ENCODE measurements at places on chromosomes 3 and 15.

GRCh38 chr3:67650084-67650483 lies 4.3 kb downstream of the SUCLG2 start:
- no peak for DNase-seq

GRCh38 chr3:124402791-124403190 lies 327.5 kb upstream of the UMPS start:
- DNase-seq = no peak

- DNase-seq = no peak
Observed at GRCh38 chr15:41918506-41919126, 24.8 kb upstream of the SPTBN5 start.

DNA sequence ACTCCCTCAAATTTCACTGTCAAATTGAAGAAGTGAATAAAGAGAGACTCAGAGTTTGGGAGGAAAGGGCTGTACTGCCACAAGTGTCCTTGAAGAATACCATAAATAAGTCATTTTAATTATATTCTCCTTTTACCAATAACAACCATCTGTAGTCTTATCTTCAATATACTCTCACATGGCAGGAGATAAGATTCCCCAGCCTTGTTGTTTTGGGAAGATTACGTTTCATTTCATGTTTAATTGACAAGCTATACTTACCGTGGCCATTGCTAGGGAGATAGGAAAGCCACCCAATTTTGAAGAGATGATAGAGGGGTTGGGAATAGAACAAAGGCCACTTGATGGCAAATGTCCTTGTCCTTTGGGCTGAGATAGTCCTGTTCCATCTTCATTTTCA lies 2.3 kb downstream of the MINDY4B start:
- no peak for DNase-seq

- DNase-seq = no peak
Observed at GRCh38 chr15:28943611-28944230, 57.9 kb downstream of the APBA2 start.

GRCh38 chr3:188925376-188925775 lies 246.4 kb upstream of the TPRG1 start:
- no peak for DNase-seq

DNA sequence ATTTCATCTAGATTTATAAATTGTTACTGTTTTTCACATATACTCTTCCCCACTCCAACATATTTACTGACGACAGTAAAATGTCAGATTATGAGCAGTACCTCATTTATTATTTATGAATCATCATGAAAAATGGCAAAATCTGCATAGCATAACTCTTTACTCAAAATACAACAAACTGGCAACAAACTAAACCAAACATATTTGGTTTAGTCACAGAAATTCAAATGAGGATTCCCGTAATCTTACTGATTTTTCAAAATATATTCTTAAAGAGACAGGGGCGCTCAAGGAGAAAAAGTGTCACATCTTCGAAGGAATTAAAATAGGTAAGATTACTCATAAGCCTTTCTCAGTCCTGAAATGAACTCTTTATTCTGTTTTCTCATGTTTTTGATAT lies 3.0 kb upstream of the GPR87 start:
- DNase-seq = no peak

- DNase-seq = no peak
Observed at GRCh38 chr3:179882292-179882691, 154.4 kb downstream of the PEX5L start.

DNA sequence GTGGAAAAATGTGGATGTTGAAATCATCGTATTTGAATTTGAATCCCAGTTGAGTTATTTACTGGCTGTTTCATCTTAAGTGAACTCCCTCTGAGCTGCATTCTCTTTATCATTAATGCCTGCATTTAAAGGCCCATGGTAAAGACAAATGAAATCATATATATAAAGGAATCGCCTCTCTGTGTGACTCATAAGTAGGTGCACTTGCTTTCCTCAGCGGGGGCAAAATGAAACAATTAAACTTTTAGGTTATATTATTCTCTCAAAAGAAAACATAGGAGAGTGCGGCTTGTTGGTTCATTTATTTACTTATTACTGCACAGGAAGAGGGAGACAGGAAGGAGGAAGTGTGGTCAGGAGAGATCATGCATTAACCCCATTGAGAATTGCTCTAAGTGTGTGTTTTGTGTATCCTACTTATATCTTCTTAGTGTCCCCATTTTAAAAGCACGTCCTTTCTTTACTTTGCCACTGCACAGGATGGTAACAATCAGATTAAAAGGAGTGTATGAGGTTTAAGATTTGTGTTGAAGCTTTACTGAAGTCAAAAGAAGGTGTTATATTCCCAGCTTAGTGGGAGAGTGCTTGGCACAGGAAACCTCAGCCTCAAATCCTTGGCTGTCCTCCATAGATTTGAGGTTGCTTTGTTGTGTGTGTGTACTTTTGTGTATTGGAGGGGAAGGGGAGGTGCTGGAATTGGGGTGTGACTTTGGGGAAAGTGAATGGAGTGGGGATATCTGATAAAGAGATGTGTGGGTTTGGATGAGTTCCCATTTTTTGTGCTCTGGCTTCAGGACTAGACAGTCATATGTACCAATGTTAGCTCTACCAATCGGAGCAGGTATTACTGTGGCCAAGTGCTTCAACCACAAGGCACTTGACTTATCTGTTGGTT lies 595.8 kb upstream of the NR2F2 start:
- no peak for DNase-seq

GRCh38 chr3:64815789-64816188 lies 128.0 kb upstream of the ADAMTS9 start:
- no peak for DNase-seq

DNA sequence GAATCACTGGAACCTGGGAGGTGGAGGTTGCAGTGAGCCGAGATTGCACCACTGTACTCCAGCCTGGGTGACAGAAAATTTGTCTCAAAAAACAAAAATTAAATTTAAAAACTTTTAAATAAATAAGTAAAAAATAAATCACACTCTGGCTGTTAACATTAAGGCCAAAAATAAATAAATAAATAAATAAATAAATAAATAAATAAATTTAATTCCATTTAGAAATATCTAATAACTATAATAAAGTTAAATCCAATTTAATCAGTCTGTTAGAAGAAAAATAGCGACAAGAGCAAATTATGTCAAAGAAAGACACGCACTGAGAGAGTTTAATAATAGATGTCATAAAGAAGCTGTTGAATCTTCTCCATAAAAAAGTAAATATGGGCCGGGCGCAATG lies 13.4 kb downstream of the MAP4 start:
- no peak for DNase-seq

- DNase-seq = no peak
Observed at GRCh38 chr3:115989684-115990421, 366.5 kb downstream of the GAP43 start.

DNA sequence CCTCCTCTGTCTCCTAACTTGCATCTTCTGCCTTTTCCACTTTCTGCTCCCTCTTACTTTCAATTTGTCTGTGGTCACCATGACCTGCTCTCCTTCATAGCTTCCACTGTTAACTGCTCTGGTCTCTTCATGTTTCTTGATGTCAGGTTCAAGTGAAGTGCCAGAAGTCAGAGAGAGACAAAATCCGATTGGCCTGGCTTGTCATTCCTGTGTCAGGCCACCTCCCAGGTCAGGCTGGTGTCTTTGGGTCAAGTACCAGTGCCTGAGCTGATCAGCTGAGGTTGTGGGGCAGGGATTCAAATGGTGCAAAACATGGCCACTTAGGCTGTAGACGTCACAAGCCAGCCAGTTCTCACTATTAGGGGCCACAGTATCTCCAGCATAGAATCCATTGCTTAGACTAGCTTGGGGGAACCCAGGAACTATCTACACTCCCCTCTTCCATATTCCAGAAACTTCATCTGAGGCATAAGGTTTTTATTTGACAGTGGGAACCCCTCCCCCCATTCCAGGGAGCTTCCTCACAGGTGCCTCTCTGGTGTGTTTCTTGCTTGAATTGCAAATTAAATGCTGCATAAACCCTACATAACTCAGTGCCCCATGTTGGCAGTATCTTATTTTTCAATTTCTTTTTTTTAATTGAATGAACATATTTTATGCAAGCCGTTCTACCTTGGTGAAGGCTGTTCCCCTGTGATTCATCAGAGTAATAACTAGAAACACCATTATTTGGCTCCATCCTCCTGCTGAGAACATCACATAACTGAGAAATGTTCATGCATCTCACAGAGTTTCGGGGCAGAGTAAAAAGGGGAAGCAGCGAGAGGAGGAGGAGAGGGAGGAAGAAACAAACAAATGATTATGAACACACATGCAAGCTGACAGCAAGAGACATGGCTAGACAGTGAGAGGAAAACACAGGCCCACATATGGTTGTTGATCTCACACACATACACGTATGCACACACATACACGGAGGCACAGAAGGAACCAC lies 175.8 kb downstream of the TLE3 start:
- DNase-seq = no peak

DNA sequence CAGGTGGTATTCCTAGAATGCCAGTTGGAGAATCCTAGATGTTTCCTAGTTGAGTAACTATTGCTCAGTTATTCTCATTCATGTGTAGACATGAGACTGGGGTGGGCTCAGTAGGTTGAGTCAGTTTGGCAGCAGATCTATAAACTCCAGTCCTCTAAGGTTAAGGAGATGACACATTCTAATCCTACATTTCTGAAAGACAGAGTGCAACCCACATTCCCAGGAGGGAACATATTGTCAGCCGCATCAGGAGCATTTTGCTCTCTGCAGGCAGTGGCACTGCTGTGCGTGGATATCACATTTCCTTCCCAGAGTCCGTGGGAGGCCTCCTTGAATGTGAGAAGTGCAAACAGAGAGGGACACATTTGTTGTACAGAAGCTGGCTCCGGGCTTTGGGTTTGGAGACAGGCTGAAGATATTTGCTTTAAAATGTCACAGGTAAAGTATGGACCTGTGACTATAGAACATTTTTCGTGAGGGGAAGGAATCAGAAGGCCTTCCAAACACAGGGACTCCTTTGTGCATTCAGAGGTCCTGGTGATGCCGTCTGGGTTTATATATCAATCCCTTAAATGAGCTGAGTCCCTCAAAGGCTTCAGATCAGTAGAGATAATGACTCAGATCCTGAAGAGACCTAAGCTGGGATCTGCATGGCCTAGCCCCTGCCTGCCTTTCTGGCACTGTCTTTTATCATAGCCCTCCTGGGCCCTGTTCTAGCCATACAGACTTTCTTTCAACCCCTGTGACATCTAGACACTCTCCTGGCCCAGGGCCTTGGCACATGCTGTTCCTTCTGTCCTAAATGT lies 156.5 kb downstream of the CADPS start:
- no peak for DNase-seq

- no peak for DNase-seq
Observed at GRCh38 chr15:53808058-53808706, 48.7 kb upstream of the WDR72 start.

DNA sequence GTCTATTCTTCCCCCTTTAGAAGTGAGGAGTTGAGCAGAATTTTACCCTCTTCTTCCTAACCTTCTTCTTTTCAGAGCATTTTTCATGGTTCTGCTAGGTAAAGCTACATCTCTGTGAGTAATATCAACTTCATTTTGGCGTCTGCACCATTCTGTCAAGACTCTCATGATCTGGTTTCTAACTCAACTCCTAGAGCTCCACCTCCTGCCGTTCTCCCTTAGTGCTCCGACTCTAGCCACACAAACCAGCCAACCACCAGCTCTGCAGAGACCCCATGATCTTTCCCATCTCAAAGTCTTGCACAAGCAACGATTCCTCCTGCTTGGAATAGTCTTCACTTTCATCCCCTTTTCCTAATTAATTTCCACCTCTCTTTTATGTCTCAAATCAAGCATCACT lies 193.9 kb upstream of the TMC3 start:
- DNase-seq = no peak
